ENCODE measurements at places on chromosomes 11 and 22.
A peak's percentile ranks its signal among the peaks of the same experiment; 100 is the strongest.

DNA sequence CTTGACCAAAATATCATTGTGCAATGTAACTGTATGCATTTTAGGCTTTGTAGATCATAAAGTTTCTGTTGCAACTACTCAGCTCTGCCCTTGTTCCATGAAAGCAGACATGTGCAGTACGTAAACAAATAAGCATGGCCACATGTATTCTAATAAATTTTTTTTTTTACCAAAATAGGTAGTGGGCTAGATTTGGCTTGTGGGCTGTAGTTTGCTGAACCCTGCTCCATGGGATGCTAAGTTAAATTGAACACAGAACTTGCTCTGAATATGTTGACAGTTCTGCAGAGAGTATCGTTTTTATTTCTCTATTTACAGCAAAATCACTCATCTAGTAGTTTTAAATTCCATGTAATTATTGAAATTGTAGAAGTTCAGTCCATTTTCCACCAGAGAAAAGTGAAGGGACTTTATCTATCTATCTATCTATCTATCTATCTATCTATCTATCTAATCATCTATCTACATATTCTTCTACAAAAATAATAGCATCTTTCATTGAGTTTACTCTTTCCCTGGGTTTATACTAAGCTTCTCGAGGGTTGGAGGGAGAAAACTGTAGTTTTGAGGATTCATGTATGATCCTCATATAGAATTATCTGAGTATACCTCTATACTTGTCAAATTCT is 9.5 kb upstream of the OOSP4A start:
- DNase-seq, result no peak

GRCh38 chr11:47259232-47259977 is 1.6 kb downstream of the NR1H3 start:
- no peak for DNase-seq

DNA sequence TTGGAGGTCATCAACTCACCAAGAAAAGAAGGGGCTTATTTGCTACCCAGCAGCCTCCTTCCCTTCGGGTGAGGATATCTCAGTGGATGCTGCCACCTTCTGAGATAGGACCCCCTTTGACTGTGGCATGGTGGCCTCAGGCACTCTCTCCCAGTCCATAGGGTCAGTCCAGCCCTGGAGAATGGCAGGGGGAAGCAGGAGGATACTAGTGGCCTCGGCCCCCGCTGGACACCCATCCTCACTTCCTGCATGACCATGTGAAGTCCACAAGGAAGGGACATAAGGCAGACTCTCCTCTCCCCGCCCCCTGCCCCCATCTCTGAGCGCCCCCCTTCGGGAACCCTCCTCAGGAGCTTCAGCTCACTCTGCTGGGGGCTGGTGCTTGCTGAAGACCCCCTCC is 24.4 kb downstream of the TPBGL start:
- DNase-seq, result no peak

DNA sequence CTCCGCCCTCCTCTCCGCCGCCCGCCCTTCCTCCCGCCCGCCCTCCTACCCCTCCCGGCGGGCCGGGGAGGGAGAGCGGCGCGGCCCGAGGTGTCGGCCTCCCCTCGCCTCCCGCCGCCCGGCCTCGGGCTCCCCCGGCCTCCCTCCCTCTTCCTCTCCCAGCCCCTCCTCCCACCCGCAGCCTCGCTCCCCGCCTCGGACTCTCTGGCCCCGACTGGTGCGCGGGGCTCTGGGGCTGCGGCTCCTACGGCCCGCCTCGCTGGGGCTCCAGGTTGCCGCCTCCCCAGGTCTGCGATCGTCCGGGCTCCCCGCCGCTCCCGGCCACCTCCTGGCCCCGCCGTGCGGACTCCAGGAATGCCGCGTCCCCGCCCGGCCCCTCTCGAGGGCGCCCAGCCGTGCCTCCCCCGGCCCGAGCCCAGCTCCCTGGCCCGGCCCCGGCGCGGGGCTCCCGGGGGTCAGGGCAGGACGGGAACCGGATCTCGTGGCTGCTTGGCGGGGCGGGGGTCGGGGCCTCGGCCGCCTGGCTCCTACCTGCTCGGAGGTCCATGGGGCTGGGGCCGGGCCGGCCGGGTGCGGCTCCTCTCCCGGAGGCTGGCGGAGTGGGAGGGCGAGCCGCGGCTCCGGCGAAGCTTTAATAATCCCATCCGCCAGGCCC is at the start of gene CLCF1:
Gene CLCF1, minus strand, starts transcription at position 606 of the 655 bp plus-strand sequence. Its CDS starts 59 bp downstream, at position 547.
- DNase-seq, result peak; percentile 74

DNA sequence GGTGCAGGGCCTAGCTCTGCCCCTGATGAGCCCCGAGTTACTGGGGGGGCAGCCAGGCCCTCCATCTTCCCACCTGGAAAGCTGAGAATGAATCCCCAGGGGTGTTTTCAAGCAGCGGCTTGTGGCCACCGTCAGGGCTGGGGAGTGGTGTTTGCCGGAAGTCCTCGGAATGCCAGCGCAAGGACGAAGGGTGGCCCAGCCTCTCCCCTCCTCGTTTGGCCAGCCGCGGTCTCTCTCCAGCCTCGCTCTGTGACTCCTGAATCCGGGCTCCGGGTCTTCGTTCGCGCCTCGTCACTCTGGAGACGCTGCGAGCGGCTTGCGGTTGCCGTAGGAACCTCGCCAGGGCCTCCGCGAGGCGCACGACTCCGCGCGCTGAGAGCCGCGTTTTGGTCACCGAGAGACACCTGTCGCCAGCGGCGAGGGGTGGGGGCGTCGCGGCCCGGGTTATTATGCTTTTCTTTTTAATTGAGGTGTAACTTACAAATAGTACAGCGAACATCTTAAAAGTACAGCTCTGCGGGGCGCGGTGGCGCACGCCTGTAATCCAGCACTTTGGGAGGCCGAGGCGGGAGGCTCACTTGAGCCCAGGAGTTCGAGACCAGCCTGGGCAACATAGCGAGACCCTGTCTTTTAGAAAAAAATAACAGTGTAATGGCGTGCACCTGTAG is 6.3 kb upstream of the KDELR3 start:
- peak; percentile 87 for DNase-seq

DNA sequence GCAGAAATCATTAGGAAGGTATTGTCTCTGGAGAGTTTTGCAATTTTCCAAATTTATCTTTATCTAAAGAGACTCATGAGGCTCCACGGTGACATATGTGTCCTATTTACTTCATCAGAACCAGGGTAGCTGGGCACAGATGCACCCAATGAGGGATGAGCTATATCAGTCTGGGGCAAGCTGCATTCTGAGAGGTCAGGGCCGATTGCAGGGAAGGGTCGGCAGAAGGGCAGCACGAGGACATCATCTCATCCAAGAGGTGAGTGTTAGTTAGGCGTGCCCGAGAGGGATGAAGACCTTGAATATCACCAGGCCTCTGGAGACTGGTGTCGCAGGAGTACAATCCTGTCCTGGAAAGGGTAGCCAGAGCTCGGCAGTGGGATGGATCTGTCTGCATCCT is 41.0 kb upstream of the SPON1 start:
- no peak for DNase-seq

- DNase-seq, result peak; percentile 6
Observed at GRCh38 chr11:85809863-85810262, 1.1 kb downstream of the SYTL2 start.

DNA sequence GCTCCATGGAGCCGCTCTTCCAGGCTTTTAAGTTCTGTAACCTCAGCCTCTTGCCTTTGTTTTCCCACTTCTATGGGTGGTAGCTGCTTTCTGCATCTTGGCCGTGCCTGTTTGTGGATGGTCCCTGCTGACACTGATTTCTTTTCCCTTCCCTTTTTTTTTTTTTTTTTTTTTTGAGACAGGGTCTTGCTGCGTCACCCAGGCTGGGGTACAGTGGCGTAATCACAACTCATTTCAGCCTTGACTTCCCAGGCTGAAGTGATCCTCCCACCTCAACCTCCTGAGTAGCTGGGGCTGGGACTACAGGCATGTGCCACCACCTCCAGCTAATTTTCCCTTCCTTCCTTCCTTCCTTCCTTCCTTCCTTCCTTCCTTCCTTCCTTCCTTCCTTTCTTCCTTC is 57.7 kb upstream of the EP300 start:
- DNase-seq, result no peak

DNA sequence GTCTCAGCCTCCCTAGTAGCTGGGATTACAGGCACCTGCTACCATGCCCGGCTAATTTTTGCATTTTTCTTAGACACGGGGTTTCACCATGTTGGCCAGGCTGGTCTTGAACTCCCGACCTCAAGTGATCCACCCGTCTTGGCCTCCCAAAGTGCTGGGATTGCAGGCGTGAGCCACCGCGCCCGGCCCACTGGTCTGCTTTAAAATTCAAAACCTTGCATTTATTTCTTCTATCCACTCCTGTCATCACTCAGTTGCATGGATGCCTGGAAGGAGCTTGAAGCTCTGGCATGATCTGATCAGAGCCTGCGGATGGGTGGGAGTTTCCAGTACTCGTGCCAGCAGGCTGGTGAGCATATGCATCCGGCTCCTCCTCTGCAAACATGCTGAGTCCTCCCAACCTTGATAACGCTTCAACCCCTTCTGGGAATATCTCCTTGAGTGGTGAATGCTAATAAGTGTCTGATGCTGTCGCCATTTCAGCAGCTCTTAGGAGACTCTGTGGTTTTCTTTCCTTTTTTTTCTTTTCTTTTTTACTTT is 39.6 kb downstream of the UBASH3B start:
- DNase-seq, result no peak

GRCh38 chr11:117204283-117205080 is 5.3 kb downstream of the TAGLN start:
- DNase-seq, result peak; percentile 84

- no peak for DNase-seq
Observed at GRCh38 chr22:28254396-28254795, 335.3 kb upstream of the PITPNB start.

DNA sequence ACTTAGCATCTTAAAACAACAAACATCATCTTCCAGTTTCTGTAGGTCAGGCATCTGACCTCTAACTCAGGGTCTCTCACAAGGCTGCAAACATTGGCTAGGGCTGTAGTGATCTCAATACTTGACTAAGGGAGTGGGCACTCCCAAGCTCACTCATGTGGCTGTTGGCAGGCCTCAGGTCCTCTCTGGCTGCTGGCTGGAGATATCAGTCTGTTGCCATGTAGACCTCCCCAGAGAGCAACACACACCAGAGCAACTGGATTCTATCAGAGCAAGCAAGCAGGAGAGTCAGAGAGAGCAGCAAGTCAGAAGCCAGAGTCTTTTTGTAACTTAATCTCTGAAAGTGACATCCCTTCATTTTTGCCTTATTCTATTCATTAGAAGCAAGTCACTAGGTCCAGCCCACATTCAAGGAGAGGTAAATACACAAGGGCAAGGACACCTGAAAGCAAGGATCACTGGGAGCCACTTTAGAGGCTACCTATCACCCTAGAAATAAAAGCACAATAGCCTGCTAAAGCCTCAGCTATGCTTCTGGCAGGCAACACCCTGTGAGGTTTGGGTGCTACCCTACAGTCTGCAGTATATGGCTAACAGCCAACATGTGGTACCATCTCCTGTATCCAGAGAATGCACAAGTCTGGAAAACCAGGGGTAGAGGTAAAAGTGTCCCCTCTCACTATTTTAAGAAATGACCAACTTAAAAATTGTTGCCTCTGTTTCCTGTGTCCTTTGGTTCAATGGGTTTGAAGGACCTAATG is 33.5 kb upstream of the CD44 start:
- peak; percentile 37 for DNase-seq

DNA sequence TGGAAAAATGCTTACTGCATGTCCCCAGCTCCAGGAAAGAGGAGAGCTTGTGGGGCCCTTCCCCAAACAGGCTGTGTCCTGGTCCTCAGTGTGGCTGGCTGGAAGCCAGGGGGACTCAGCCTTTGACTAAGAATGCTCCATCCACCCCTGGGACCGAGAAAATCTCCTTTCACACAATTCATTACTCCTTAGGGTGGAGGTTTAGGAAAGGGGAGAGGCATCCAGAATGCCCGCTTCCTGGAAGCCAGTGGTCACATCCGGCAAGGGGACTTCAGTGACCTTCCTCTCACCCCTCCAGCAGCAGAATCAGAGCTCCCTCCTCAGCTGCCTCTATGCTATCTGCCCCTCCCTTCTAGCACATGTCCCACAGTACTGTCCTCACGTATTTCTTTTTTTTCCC is 21.9 kb downstream of the ATG16L2 start:
- DNase-seq, result no peak

GRCh38 chr11:11296434-11296833 is 56.6 kb downstream of the CSNK2A3 start:
- no peak for DNase-seq

GRCh38 chr22:21718499-21718898 is 17.1 kb downstream of the YPEL1 start:
- DNase-seq, result no peak

DNA sequence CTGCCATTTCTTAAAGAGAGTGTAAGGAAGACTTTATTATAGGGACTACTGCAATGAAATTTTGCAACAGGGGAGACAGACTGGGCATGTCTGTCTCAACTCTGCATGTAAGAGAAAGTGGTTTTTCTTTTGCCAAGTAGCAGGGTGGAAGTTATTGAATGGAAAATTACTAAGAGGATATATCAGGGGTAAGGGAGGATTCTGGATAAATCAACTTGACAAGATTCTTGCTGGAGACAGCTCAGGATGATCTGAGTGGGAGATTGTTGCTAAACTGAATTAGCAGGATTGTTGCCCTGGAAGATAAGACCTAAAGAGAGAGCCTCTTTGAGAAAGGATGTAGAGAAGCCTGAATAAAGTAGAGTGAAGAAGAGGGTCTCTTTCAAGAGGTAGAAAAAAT is 145.8 kb downstream of the LUZP2 start:
- DNase-seq, result no peak

DNA sequence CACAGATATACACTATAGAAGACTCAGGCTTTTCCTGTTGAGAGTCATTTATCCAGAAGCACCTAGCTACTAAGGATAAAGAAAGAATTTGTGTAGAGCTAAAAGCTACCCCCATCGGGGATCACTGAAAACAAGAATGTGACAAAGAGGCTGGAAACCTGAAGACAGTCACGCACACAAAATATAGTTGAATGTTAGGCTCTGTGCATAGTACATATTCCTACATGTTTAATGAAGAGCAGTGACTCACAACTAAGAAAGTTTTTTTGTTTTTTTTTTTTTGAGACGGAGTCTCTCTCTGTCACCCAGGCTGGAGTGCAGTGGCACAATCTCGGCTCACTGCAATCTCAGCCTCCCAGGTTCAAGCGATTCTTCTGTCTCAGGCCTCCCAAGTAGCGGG is 8.4 kb downstream of the OR10V1 start:
- no peak for DNase-seq

DNA sequence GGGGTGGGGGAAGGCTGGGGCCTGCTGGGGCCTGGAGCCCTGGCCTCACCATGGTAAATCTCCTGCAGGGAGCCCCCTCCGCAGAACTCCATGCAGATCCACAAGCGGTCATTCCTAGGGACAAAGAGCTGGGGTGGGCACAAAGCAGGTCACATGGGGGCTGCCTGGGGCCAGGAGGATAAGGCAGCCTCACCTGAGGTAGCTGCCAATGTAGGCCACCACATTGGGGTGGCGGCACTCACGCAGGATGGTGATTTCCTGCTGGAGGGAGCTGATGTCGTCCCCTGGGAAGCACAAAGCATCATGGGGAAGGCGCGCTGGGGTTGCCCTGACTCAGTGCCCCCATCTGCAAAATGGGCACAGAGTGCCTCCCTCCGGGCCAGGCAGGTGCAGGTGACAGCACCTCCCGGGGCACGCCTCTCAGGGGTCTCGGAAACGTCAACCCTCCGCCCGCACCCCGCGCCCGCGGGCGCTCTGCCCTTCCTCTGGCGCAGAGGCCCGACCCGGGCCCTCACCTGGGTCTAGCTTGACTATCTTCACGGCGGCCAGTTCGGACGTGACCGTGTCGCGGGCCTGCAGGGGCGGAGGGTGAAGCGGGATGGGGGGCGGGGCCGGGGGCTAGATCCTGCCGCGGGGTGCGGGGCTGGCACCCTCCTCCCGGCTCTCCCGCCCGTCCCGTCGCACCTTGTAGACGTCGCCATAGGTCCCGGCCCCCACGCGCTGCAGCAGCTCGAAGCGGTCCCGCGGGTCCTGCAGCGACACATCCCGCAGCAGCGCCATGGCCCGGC is 450 bp downstream of the MAP4K2 start:
- no peak for DNase-seq

Measured in thyroid gland (tissue), 4 donors.